CD4-positive, alpha-beta T cell treated with Interleukin-2 at 100 ng/mL for 4 hours (primary cell): ENCODE measurements at places on chromosomes 12 and 14.

DNA sequence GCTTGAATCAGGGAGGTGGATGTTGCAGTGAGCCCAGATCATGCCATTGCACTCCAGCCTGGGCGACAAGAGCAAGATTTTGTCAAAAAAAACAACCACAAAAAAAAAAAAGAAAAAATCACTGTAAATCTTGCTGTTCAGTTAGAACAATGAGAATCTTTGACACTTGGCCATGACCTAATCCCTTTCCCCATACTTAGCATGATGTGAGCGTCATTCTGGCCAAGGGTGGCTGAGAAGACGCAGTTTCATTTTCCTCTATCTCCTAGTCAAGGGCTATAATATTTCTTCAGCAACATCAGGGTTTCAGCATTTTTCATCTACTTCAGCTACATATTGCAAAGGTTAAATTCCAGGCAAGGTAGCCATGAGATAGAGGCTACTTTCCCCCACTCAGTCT is 599.4 kb upstream of the MDGA2 start:
- no peak for DNase-seq

DNA sequence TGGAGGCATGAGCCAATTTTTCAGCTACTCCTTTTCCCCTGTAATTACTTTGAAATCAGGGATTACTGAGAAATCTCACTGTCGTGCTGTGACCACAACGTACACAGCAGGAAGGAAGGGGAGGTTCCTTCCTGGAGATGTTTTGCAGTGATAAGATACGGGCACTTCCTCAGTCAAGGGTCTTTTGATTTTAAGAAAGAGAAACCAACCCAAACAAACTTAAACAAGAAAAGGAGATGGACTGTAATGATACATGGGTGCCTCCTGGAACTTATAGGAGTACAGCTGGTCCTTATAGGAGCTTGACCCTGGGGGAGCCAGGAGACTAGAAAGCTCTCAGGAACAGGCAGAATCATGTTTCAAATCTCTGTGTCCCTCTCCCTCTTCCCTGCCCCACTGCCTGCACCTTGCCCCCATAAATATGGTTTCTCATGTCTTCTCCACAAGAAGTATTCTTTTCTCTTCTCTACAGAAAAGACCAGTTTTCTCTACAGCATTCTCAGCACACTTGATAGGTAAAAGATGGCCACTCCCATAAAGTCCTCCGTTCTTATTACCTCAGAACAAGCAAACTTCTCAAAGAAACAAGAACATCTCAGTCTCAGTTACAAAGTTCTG is 281.1 kb upstream of the AMIGO2 start:
- DNase-seq, result peak; percentile 79

DNA sequence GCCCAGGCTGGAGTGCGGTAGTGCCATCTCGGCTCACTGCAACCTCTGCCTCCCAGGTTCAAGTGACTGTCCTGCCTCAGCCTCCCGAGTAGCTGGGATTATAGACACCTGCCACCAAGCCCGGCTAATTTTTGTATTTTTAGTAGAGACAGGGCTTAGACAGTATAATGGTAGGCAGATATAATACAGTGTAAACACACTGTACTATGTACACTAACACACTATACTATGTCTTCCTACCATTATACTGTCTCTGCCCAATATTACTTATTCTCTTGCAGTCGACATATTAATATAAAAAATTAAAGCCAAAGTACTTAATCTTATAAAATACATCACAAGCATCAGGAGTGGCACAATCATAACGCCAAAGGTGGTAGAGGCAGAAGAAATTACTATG is 15.0 kb downstream of the DTD2 start:
- no peak for DNase-seq

DNA sequence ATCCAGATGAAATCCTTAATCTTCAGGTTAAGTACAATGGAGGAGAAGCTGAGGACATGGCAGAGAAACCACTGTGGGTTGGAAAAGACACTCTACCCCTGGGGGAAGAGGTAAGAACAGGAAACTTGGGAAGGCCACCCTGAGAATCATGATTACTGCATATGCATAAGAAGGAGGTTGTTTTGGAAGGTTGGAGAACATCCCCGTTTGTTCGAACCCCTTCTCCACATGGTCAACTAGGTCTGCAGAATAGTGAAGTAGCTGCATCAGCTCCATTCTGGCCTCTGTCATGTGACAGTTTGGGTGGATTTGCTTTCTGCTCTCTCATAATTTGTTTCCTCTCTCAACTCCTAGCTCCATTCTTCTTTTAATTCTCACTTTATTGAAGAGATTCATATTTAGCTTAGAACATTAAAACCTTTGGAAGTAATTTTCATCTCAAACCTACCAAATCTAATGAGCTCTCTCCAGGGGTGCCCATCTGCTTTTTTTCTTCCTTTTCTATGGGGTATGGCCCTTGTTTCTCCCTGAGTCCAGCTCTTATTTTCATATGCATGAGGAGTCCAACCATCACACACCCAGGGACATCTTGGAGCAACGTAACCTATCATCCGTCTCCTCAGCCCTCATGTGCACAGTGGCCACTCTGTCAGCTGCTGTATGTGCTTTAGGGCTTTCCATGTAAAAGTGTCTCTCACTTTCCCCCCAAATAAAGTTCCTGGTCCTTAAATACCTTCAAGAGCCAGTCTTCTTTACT is 820.3 kb downstream of the TMEM121 start:
- no peak for DNase-seq

DNA sequence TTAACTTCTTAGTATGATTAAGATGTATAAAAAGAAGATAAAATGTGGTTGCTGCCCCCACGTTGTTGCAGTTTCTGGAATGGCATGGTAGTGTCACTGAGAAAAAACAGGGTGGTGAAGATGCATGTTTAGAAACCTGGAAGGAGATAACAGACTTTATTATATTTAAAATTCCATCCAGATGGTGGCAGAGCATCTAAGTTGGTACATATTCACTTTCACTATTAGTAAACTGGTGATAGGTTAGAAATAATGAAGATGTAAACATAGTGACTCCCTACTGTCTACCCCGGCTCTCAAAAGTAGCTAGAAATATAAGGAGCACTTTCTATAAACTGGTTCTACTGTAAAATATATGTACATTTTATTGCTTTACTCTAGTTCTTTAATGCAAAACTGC is 279.3 kb downstream of the NPAS3 start:
- no peak for DNase-seq

- no peak for DNase-seq
Observed at GRCh38 chr12:132147423-132148367, 3.4 kb downstream of the NOC4L start.

DNA sequence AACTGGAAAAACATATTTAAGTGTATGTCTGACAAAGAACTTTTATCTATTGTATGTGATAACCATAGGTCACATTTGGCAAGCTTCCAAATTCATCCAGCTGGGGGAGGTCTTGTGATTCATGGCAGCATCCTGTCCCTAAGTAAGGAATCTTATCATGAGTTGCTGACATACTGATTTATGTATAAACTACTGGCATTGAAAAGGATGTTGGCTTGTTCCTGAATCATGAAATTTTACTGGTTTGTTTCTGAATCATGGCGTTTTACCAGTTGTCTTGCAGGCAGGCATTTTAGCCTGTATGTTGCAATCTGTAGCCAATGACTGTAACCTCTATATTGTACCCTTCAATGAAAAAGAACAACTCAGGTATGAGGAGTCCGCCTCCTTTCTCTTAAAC is 244.8 kb downstream of the IPO8 start:
- DNase-seq, result no peak

GRCh38 chr12:105457026-105457425 is 126.5 kb downstream of the C12orf75 start:
- no peak for DNase-seq

DNA sequence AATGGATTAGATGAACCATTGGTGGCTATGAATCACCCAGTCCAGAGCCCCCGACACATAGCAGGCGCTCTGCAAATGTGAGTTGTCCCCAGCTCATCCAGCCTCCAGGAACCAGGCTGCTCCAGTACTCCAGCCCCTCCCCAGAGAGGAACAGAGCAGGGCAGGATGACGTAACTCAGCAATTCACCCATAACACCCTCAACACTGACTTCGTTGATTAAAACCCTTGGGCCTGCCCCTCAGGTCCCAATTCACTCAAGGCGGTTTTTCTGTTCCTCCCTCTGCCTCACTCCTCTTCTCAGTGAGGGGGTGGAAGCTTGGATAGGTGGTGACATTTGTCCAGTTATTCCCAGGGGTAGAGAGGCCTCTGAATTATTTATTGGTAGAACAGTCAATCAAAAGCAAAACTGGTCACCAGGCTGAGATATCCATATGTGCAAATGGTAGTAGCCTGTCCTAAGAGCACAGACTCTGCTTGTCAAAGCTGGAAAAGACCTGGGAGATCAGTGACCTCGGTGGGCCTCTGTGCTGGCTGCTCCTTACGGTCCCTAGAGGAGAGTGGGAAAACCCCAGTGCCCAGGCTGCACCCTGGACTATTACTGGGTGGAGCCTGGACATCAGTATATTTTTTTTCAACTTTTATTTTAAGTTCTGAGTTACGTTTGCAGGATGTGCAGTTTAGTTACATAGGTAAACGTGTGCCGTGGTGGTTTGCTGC is 97.0 kb downstream of the CMKLR1 start:
- DNase-seq, result no peak

DNA sequence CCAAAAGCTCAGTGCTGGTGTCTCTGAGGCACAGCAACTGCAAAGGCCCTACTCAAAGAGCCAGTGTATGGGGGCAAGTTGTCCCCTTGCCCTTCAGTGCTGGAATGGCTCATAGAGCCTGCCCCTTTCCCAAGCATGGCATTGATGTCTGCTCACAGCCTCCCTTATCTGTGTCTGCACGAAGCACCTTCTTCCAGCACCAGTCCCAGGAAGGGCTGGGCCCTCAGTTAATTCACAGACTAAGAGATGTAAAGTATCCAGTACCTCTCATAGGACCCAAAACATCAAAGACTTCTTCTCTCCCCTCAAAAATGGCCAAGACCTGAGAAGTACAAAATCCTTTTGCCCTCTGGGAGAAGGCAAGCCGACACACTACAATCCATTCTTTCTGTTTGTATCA is 1.6 kb upstream of the CMAS start:
- no peak for DNase-seq

DNA sequence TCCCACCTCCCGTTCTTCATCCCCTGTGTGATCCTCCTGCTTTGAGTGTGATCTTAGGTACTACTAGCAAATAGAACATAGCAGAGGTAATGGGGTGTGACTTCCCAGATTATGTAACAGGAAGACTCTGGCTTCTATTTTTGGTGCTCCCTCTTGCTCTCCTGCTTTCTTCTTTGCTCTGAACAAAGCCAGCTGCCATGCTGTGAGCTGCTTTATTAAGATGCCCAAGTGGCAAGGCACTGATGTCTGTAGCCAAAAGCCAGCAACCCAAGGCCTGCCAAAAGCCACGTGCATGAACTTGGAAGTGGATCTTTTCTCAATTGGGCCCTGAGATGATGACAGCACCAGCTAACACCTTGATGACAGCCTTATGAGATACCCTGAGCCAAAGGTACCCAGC is 5.8 kb upstream of the MFAP5 start:
- no peak for DNase-seq

DNA sequence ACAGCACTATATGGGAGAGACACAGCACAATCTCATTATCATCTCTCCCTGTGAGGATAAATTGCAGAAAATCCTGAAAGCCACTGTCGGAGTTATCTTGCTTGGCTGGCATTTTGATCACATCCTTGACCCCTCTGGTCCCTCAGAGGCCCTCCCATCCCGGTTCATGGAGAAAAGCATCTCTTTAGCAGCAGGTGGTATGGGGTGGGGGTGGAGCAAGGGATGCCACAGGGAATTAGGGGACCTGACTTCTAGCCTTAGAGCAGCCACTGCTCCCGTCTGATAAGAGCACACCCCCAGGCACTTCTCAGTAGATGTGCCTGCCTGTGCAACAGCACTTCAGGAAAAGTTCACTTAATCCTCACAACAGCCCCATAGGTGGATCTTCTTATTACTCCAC is 38.6 kb downstream of the GRIN2B start:
- no peak for DNase-seq

DNA sequence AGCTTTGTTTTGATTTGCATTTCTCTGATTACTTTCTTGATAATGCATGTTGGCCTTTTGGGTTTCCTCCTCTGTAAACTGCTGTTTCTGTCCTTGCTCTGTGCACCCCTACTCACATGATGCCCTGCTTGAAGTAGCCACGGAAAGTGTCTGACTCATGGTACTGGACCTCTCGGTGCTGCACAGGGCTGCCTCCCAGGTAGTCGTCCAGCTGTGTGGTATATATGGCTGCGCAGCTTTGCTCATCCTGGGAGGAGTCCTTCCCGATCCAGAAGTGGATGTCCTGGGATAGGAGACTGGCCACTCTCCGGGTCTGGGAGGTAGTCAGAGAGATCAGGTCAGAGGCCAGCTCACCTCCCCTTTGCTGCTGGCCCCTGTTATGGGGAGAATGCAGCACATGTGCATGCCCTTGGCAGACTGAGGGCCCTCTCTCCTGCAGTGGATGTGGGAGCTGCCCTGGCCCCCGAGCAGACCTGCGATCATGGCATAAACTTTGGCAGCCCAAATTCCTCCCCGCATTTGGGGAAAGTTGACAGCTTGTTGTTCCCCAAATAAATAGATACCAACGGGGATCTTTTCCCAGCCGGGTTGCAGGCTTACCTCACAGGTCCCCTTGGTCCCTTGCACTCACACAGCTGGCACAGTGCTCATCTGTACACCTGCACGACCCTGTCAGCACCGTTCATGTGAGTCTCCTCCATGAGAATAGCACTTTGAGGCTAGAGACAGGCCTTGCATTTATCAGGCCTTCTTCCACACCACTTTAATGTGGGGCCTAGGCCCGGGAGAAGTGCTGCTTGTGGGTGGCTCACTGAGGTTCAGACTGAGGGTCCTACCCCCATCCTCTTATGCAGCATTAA is 5.2 kb downstream of the AVIL start:
- no peak for DNase-seq

GRCh38 chr14:55131370-55132137 is 2.5 kb downstream of the LGALS3 start:
- peak; percentile 24 for DNase-seq

DNA sequence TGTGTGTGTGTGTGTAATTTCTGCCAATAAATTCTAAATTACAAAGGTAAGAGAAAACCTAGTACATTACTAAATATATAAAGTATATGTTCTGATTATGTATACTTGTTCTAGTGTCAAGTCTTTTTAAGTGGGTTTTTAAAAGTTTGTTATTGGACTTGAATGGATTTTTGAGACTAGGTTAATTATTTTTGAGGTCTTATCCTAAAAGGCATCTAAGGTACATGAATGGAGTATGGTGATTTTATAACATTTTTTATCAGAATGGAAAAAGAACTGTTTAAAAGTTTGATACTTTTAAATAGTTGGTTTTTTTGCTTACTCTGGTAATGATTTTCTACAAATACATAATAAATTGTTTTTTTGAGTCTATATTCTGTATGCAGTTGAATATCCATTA is 22.5 kb upstream of the TMPRSS12 start:
- DNase-seq, result no peak

DNA sequence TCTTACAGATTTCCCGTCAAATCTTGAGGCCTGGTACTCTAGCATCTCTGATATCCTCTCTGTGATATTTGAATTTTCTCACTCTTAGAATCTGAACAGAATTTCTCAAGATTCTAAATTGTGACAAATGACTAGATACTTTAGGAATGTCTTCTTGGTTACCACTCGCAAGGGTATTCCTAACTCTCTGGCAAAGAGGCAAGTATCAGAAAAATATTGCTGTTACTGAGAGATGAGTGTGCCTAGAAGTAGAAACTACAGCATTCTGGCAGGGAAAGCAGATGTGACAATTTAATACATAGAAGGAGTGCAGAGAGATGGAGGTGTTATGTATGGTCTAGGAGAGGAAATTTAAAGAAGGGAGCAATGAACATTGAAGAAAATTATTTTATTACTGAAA is 467.8 kb downstream of the LRIG3 start:
- no peak for DNase-seq
